Ureter (tissue), 1 donor: ENCODE measurements at places on chromosomes 5 and 9.

DNA sequence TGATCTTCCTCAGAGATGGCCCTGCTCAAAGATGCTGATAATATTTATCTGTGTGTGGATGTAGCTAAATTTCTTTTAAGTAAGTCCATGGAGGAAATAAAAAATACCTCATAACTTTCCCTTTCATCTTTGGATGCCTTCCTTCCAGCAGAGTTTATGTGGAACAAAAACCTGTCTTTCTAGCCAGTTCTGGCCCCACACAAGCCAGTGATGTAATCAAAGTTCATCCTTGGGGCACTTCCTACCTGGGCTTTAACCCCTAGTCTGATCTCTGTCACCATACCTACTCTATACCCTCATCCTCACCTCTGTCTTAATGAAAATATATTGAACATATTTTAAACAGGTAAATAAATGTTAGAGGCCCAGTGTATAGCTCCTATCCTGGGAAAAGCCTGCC lies 39.8 kb upstream of the RASGRF2 start:
- no peak for DNase-seq

- no peak for DNase-seq
Observed at GRCh38 chr5:84430863-84431663, 46.4 kb upstream of the EDIL3 start.

DNA sequence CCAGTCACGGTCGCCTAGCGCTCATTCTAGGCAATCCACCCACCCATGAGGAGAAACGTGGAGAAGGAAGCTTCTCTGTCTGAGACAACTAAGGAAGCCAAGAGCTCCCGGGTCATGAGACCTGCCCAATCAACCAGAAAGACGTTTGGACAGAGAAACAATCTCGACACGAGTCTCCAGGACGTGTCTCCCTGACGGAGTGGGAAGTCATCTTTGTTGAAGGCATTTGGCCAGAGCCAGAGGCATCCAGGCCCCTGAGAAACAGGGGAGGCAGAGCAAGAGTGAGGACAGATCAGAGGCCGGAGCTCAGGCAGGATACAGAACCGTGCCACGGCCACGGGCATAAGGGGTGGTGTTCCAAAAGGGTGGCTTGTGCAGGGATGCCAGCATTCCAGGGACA lies 479.0 kb downstream of the SPATA31A7 start:
- no peak for DNase-seq

DNA sequence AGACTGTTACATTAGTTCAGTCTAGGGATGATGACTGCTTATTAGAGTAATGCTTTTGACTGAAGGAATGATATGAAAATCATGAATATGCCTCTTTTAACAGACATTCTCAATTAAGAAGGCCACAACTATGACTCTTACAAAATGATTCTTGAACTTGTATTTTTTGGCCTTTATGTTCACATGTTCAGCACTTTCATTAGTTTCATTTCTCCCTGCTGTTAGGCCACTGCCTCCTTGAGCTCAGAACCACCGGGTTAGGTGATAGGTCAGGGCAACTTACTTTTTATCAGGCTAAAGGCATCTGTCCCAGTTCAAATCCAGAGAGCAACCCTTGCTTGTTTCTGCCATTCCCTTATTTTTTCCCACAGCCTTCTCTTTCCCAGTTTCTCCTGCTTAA lies 235.2 kb upstream of the ELL2 start:
- no peak for DNase-seq

DNA sequence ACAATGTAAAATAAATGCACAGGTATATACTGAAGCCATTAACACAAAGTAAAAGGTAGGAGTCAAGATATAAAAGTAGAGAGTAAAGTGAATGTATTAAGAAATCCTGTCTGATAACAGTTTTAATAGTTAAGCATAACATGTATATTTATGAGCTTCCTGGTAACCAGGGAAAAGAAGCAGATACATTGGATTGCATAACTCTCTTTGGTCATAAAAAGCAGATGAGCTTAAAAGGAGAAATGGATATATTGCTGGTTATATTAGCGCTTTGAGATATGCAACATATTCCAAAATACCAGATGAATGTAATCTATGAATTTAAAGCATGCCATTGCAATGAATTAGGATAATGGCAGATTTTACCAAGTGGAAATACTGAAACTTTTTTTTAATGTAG lies 6.2 kb upstream of the TNFSF8 start:
- DNase-seq: no peak

GRCh38 chr9:132935026-132935425 lies 9.4 kb downstream of the TSC1 start:
- no peak for DNase-seq

GRCh38 chr9:68819065-68819464 lies 114.0 kb downstream of the PIP5K1B start:
- DNase-seq: no peak

- no peak for DNase-seq
Observed at GRCh38 chr9:107249131-107249533, 33.9 kb upstream of the RAD23B start.

- DNase-seq: no peak
Observed at GRCh38 chr9:132486706-132487350, 76.8 kb downstream of the CFAP77 start.

GRCh38 chr5:72172786-72173185 lies 65.5 kb downstream of the MAP1B start:
- DNase-seq: no peak

DNA sequence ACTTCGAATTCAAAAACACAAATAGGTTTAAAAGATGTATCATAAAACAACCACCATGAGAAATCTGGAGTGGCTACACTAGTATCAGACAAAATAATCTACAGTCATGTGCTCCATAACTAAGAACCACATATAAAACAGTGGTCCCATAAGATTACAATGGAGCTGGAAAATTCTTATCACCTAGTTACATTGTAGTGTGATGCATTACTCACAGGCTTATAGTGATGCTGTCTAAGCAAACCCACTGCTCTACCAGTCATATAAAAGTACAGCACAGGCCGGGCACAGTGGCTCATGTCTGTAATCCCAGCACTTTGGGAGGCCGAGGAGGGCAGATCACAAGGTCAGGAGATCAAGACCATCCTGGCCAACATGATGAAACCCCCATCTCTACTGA lies 160.1 kb downstream of the ROR2 start:
- DNase-seq: no peak

- no peak for DNase-seq
Observed at GRCh38 chr5:72157625-72157962, 50.3 kb downstream of the MAP1B start.

DNA sequence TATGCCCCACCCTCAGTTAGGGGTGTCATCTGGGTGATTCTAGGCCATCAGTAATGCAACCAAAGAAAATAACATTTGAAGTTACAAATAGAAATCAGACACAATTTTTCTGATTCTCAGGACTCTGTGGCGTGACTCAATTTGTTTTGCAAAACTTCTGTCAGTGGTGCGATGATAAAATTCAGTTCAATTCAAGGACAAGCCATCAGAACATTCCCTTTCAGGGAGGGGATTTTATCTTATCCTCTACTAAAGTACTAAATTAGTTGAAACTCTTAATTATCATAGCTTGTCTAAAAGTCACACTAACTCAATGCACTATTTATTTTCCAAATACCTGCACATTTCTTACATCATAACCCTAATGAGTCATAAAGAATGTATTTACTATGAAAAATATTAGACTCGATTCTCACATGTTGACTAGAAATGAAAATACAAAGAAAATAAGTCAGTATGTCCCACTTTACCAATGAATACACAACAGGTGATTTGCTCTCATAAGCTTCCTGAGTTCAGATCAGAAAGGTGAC lies 28.2 kb downstream of the HTR4 start:
- DNase-seq: no peak

DNA sequence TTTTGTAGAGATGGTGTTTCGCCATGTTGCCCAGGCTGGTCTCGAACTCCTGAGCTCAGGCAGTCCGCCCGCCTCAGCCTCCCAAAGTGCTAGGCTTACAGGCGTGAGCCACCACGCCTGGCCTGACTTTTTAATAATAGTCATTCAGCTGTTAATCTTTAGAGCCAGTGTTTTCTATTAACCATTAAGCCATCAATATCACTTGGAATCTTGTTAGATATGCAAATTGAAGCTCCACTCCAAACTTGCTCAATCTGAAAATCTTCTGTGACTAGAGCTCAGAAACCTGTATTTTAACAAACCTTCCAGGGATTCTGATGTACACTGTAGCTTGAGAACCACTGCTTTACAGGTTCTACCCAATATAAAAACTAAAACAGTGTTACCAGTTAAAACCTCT lies 113.5 kb downstream of the CDC42SE2 start:
- no peak for DNase-seq

DNA sequence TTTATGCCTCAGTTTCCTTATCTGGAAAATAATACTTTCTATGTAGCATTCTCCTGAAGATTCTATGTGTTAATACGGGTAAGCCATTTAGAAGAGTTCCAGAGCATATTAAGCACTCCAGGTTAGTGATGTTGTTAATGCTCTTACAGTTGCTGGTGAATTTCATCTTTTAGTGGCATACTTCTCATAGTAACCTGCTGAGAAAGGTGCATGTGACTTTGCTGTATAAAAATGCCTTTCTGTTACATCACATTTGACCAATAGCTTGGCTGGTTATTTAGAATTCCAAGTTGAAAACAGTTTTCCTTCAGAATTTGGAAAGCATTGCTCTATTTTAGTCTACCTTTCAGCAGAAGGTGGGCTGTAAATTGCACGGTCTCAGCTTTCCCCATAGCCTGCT lies 27.2 kb downstream of the GCNT1 start:
- DNase-seq: no peak

GRCh38 chr9:77759391-77759790 lies 111.3 kb upstream of the GNA14 start:
- no peak for DNase-seq

DNA sequence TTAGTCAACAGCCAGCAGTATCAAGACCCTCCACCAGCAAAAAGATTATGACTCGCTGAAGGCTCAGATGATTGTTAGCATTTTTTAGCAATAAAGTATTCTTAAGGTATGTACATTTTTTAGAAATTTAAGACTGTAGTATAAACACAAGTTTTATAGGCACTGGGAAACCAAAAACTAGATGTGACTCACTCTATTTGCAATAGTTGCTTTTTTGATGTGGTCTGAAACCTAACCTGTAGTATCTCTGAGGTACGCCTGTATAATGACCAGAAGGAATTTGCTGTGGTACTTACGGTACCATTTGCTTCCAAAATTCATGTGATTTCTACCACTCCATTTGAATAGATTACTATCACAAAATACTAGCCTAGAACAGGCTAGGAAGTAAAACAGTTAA lies 60.8 kb downstream of the WDR41 start:
- DNase-seq: no peak

DNA sequence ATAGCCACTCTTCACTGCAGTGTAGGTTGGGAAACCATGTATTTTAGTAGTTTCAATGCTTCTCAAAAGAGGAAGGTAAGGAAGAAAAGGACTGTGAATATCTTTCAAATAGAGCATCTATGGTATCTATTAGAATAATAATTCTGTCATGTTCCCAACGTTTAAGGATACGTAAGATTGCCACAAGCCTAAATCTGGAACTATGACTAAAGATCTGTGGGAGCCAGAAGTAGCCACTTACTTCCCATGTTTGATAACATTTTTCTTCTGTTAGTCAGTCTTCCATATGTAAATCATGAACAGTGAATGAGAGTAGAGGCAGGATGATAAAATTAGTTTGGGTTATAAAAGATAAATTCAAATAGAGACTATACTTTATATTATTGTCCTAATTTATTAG lies 16.3 kb upstream of the MROH2B start:
- no peak for DNase-seq

DNA sequence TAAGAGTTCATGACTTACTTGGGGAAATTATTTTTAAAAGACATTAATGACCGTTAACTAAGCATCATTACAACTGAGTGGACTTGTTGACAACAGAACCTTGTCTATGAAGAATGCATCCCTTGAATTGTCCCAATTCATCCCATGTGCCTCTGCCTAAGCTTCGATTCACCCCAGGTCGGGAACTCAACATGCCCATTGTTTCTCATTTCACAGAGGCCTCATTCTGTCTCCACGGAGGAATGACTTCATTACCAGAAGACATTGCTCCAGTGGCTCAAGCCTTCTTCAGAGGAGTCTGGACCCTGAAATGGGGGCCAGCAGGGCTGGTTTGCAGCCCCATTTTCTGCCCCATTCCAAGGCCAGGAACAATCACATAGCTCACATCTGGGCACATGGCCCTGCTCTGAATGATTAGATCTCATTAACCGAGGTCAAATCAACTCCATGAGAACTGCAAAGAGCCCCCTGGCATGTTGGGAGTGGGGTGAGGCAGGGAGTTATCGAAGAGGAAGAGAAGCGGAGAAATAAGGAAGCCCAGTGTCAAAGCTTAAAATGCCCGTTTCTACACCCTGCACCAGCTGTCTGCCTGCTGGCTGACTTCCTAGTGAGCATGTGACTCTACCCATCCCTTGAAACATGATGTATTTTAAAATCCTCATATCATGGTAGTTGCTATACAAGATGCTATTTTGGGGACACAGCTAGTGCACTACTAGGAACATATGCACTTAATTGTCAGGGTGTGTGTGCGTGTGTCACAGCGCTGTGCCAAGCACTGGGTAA lies 137.3 kb downstream of the LHFPL2 start:
- no peak for DNase-seq

DNA sequence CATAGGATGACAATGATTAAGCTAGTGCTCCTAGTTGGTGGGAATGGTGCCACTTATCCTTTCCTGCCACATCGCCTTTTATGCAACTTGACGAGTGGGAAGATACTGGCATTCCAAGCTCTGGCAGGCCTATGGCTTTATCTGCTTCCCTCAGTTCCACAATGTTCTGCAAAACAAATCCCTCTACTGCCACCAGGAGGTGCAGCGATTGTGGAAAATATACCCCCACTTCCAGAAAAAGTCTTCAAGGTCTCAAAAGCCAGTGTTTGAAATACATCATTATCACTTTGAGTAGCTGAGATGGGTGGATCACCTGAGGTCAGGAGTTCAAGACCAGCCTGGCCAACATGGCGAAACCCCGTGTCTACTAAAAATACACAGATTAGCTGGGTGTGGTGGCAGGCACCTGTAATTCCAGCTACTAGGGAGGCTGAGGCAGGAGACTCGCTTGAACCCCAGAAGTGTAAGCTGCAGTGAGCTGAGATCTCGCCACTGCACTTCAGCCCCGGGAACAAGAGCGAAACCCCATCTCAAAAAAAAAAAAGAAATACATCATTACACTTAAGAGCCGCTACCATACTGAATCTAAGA lies 3.4 kb downstream of the CLINT1 start:
- peak; percentile 54 for DNase-seq

DNA sequence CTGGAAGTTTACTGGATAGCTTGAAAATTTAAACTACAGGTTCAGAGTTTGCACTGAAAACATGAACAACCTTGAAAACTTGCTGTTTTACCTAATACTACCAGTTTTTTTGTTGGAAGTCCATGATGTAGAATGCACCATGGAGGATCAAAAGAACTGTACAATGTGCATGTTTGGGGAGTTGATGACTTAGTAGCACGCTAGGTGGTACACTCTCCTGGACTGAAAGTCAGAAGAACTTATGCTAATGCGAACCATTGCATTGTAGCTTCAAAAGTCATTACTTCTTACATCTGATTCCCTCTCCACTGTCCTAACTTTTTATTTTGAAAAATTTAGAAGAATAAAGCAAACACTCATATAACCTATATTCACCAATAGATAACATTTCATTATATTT lies 211.0 kb downstream of the OSTF1 start:
- no peak for DNase-seq

GRCh38 chr9:131094622-131095021 lies 1.7 kb upstream of the AIF1L start:
- DNase-seq: peak; percentile 53
